Colonic mucosa (tissue), 4 donors: ENCODE measurements at places on chromosomes 5 and 9. TPM values are rescaled to one million over a fixed set of nuclear protein-coding genes. Genes with fewer than 3 reads are reported as not detected.

The PRLR gene
- 23.7 TPM for total RNA-seq

The TXNDC8 gene
- not detected for total RNA-seq

The RNF224 gene
- not detected for total RNA-seq

The OBP2B gene
- not detected for total RNA-seq

The GARIN3 gene
- total RNA-seq, result not detected
